SHP77 treated with DMSO at 0.1 percent for 48 hours (cell line): ENCODE measurements at places on chromosomes 5 and 9.

DNA sequence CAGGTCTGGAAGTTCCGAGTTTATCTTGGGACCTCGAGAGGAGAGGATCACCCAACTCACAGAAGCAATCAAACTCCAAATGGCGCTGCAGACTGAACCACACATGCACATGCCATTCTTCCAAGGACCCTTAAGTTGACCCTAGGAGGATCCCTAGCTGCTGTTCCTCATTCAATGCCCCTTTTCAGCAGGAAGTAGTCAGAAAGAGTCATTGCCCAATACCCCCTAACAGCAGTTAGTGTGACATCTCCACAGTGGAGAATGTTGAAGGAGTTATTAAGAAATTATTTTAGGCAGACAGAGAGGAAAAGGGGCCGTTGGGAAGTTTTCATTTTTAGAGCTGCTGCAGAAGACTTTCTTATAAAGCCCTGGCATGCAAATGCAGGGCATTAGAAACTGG, 229.9 kb upstream of the DAB2 start:
- DNase-seq: no peak

GRCh38 chr5:180020176-180020575, 51.4 kb downstream of the RNF130 start:
- DNase-seq: no peak

DNA sequence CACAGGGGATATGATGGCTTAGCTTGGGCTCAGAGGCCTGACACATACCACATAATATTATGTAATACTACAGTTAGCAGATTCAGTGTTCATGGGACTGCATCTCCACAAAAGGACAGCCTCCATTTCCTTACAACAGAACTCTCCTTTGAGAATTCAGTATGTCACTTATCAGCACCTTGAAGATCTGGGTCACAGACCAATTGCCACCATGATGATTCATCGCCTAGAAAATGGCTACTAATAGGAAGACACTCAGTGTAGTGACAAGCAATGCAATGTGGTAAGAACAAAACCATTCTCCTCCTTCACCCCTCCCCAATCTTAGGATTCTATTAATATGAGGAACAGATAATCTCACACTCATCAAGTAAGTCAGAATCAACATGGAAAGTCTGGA, 38.7 kb upstream of the PRLR start:
- DNase-seq: no peak

- DNase-seq: no peak
These were observed 13.1 kb downstream of the DNAJB5 start for GRCh38 chr9:35002623-35003022.

DNA sequence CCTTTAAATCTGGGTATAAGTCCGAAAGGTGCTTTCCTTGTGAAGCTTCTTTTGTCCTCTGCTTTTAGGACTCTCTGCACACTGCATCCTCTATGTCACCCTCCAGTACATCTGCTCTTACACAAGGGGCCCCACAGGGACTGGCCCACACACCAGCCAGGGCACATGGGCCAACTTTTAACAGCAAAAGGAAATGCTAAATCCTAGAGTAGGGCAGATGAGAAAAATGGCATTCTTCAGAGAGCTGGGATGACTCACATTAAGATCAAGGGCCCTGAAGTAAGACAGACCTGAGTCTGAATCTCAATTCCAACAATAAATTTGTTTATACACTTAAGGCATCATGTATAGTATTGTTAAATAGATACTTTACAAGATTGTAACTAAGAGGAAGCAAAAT, 40.3 kb upstream of the CDKN2B start:
- no peak for DNase-seq

- no peak for DNase-seq
These were observed 350.8 kb downstream of the DMRT2 start for GRCh38 chr9:1400983-1401382.

DNA sequence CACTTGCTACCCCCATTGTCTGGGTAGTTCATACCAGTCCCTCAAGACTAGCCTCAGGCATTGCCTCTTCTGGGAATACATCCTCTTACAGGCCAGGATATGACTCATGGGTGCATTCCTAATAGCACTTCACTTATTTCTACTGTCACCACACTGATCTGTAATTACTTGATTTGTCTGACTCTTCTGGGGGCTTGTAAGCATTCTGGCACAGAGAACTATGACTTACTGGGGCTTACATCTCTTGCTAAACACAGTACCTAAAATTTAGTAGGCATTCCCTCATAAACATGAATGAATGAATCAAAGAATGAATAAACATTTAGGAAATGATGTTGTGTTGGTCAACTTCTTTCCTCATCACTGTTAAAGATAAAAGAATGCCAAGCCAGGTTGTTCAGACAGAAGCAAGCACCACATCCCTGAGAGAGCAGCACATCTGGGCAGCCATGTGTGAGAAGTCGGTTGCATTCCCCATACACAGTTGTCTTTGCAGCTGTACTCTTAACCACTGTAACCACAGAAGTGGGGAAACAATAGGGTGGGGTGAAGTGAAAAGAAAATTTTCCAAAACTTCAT, 27.6 kb downstream of the IL7R start:
- DNase-seq: no peak

GRCh38 chr9:99478469-99479027, 256.5 kb downstream of the SEC61B start:
- DNase-seq: no peak

DNA sequence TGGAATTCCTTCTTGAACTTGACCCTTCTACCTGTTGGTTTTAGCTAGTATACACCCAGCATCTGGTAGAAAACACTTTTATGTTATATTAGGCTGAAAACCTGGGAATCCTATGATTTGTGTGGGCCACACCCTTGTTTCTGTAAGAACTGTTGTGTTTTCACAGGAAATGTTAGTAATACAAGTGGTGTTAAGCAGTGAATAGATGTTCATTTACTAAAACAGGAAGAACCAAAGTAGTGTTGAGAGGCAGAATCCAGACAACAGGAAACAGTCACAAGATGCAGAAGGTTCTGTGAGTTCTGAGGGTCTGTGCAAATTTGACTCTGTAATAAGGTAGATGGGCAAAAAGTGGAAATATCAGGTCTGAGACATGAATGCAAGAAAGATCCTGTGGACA, 73.0 kb upstream of the RAI14 start:
- DNase-seq: no peak

GRCh38 chr5:6384856-6385255, 6.5 kb upstream of the MED10 start:
- DNase-seq: no peak

- DNase-seq: no peak
These were observed 5.1 kb upstream of the CAST start for GRCh38 chr5:96657068-96657467.

DNA sequence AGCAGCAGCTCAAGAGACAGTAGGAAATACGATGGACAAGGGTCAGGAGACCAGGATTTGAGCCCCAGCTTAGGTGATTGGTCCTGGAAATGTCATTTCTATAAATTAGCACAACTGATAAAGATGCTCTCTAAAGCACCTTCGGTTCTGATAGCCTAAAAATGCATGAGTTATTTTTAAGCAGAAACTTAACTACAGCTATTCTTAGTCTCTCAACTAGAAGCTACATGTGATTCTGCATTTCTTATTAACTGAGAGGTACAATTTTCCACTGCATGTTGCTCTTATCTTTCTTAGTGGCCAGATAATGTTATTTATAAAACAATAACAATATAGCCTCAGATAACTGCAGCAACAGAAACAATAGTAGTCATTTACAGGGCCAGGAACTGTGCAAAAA, 136.4 kb downstream of the GRIA1 start:
- DNase-seq: no peak

- no peak for DNase-seq
These were observed 129.0 kb downstream of the TAF11L14 start for GRCh38 chr5:17763301-17763700.

- no peak for DNase-seq
These were observed 45.5 kb downstream of the SPIN1 start for GRCh38 chr9:88433583-88434255.

DNA sequence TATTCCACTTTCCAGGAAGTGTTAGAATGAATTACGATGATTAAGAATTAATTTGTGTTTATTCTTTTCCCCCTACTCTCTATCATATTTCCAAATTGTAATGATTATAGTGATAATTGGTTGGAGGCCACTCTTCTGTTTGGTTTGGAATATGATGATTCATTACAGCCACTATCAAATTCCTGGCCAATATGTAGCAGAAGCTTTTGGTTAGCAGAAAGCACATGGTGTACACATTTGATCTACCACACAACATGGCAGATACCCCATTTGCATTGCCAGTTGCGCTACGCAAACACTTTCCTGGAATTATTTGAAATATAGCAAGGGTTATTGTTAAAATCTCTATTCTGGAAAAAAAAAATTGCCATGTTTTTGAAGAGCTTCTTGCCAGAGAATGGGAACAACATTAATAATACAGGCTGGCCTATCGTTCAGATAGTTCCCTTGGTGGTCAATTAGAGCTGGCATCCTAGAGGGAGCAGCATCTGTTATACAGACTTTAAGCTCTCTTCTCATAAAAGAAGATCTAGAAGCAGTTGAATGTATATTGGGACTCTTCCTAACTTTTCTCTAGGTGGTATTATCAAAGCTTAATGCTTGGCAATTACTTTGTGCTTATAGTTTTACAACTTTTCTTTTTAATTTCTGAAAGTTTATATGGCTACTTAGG, 455.0 kb upstream of the ACTBL2 start:
- no peak for DNase-seq

- DNase-seq: no peak
These were observed 308.6 kb upstream of the RPS23 start for GRCh38 chr5:82586661-82587310.

DNA sequence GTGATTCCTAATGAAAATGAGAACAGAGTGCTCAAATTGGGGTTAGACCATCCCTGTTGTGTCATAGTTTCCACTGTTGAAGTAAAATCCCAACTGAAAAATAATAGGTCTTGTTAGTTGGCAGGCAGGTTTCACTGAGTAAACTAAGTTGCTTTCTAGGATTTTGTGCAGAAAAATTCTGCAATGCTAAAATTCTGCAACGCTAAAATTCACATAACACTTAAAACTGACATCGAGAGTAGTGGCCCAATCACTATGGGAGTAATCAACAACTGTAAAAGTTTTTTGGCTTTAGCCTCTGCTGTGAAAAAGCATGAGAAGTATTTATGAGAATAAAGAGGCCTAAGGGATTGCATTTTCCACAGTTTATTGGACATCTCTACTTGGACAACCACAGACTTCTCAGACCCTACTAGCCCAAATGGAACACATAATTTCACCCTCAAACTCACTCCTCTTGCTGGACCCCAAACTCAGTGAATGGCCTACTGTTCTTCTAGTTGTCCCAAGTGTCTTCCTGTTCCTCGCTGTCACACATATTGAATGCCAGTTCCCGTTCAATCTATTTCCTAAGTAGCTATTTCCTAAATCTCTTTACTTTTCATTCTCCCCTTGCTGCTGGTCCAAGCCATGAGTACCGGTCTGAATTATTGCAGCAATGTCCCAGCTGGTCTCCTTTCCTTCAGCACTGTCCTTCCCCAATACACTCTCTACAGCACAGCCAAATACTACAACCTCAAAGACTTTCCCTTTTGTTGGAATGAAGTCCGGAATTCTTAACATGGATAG, 355.4 kb downstream of the PDE4D start:
- DNase-seq: no peak
